ENCODE measurements at places on chromosomes 3 and 15.

- no peak for DNase-seq
Observed at GRCh38 chr15:75008221-75008625, 12.9 kb downstream of the SCAMP5 start.

DNA sequence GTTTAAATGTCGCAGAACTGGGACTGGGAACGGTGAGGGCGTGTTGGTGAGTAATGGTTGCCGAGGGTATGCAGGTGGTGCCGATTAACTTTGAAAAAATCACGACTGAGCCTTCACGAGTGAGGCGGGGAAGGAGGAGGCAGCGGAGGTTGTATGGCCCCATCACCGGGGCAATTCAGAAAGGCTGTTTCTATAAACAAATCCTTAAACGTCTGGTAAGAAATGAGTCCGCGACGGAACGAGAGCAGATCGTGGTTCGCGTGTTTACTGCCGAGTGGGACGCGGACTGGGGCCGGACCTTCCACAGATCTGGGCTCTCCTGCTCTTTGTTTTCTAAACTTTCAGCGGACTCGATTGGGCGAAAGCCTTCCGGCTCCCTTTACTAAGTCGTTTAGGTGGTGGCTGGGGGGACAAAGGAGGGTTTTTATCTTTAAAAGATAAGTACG, 2.7 kb downstream of the IGF1R start:
- DNase-seq = no peak

DNA sequence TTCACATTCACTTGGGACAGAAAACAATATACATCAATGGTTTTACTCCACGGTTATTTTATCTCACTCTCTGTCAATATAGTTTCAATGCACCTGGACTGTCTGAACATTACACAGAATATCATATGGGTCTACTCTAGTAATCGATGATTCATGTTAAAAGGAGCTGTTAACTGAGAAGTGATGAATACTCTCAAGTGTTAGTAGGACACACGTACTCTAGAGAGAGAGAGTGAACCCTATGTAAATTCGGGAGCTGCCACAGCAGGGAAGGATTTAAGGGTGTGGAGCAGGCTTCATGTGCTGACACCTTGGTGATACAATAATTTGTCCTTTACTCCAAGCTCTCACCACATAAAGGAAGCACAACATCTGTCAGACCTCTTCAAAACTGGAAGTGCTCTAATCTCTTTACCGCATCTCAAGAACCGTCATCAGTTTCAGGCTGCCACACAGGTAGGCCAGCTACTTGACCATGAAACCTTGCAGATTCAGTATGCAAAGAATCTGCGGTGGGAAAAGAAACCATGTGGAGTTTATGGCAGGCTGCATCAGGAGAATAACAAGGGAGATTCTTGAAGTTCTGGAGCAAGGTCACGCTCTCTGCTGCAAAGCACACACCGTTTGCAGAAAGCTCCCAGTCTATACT, 199.2 kb upstream of the TMC3 start:
- no peak for DNase-seq

GRCh38 chr3:157438194-157438730, 1.6 kb downstream of the PTX3 start:
- no peak for DNase-seq

DNA sequence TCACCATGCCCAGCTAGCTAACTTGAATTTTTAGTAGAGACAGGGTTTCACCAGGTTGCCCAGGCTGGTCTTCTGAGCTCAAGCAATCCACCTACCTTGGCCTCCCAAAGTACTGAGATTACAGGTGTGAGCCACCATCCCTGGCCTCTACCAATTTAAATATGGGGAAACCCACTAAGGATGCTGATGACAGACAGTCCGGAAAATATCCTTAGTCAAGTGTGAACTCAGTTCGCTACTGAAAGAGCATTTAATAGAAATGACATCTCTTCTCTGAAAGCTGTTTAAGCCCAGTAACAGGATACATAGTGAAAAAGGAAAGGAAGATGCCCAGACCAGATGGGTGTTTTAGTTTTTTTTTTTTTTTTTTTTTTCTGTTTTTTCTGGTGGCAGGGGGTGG, 7.7 kb upstream of the GRAMD2A start:
- no peak for DNase-seq

DNA sequence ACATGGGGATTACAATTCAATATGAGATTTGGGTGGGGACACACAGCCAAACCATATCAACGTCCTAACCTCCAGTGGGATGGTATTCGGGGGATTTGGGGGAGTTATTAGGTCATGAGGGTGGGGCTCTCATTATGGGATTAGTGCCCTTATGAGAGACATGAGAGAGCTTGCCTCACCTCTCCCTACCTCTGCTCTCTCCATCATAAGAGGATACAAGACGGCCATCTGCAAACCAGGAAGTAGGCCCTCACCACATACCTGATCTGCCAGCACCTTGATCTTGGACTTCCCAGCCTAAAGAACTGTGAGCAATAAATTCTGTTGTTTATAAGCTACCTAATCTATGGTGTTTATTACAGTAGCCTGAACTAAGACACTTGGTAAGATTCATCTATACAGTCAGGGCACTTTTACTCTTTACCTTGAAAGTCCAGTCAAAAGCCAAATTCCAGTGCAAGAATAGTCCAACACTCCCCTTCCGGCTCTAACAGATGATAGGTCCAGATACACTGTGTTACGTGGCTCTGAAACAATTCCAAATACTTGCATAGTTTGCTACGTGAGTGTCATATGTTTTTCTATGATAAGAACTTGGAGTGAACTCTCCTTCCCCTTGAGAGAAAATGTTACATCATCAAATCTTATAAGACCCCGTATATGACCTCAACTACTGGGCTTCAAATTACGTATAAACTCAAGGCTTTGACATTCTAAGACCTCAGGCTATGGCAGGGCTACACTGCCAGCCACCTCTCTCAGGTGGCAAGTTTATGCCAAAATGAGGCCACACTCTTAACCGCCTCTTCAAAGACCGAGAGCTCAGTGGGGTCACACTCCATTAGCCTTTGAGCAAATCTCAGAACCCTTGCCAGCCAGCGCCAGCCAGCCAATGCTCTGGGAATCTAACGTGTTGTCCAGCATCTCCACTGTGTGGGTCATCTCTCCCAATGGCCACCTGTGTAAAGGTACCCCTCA, 129.9 kb downstream of the XXYLT1 start:
- DNase-seq = no peak

DNA sequence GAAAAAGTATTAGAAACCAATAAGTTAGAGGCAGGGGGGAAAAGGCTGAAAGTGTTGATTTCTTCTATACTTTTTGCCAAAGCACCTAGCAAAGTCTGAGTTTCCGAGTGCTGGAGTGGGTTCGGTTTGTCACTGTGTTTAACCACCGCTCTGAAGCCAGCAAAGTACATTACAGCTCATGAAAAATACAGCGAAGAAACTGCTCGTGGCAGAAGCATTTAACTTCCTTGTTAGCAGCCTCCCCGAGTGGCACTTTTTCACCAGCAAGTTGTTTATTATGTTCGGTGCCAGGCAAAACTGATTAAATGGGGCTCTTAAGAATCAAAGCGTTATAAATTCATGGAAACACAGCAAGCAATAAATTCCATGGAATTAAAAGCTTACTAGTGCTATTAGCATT, 313.6 kb downstream of the FOXP1 start:
- no peak for DNase-seq

DNA sequence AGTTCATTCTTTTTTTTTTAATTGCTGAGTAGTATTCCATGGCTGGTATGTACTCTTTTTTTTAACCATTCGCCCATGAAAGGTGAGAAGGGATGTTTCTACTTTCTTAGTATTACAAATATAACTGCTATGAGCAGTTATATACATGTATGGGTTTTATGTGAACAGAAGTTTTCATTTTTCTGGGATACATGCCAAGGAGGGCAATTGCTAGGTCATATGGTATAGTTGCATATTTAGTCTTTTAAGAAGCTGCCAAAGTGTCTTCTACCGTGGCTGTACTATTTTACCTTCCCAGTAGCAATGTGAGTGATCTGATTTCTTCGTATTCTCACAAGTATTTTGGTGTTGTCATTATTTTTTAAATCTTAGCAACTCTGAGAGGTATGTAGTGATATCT, 11.2 kb upstream of the KLHL40 start:
- DNase-seq = no peak

- no peak for DNase-seq
Observed at GRCh38 chr3:141485641-141486495, 959 bp upstream of the RASA2 start.

DNA sequence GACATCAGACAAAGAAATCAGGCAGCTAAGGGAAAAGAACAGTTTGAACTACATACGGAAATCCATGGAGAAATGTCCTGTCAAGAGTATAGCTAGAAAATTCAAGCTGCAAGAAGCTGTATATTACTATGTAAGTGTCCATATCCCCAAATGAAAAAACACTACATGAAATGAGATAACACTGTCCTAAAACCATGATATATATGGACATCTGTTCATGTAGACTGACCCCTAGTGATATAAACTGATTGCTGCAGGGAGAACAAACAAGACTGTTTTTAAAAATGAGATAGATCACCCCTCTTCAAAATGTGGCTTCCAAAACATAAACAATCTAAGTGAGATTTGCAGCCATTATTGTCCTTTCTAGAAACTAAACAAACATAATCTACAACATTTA, 985.6 kb downstream of the EPHA3 start:
- no peak for DNase-seq

GRCh38 chr3:171994646-171995428, 44.5 kb upstream of the FNDC3B start:
- DNase-seq = no peak

DNA sequence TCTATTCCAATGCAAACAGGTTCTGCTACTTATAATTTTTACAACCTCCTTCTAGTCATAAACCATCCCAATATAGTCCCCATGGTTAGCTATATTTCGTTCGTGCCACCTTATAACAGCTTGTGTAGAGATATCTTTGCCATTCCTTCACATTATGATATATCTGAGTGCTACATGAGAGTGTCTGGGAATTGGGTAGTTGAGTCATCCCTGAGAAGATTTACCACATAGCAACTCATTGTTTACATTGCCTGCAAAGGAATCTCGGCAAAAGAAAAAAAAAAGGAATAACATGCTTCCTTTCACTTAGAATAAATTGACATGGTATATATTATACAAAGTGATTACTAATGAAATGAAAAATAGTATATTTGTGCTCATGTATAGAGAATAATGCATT, 86.0 kb upstream of the VGLL3 start:
- DNase-seq = no peak

GRCh38 chr15:83178869-83179325, 28.7 kb downstream of the HDGFL3 start:
- no peak for DNase-seq

GRCh38 chr3:131901686-131902085, 133.1 kb downstream of the CPNE4 start:
- no peak for DNase-seq

DNA sequence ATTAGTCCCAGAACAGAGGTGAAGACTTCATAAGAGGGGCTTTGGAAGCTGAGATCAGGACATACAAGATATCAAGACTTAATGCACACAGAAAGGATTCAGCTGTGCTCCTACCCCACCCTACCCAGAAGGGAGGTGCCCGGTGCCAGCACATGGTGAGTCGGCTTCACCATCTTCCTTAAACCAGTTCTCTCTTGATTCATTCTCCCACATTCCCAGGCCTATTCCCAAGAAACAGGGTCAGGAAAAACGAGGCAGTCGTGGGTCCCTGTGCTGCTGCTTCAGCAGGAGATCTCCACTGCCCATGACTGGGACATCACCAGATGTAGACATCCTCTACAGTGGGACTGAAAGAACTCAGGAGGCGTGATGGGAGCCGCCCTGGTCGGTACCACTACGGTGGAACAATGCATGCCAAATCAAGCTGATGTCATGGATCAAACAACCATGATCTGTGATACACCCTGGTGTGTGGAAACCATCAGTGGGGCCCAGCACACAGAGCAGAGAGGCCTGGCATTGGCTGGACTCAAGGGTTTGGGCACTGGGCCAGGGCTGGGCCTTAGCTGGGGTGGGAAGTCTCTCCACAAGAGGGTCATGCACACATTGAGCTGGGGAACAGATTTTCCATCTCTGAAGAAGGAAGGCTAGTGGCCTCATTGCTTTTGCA, 41.9 kb downstream of the CCDC12 start:
- DNase-seq = no peak

DNA sequence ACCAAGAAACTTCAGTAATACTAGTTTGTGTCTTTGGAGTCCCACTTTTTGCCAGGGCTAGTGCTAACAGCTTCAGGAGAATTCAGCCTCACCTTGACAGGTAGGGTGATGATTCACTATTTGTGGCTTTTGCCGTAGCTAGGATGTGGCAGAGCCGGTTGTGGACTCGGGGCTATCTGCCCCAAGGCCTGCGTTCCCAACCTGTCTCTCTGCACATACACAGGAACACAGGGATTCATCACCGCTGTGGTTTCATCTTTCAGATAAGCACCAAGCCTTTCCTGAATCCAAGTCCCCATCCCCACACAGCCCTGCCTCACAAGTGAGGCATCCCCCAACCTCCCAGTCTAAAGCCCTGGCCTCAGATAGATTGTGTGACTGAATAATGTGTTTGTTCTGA, 45.2 kb upstream of the POLG start:
- DNase-seq = no peak

DNA sequence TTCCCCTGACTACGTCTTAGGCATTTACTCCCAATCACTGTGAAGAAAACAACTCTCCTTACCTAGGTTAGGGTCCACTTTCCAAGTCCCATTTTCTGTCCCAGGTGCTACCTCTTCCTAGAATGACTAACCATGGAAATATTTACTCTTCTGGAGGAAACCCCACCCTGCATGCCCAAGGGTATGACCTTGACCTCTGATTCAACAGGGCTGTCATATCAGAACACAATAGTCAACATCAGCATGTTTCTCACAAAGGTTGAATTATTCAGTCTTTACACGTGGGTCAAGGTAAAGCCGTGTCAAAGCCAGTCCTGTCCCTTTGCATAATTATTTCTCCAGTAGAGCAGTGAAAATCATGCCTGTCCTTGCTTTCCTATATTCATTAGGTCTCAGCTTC, 4.3 kb upstream of the FRMD5 start:
- no peak for DNase-seq

GRCh38 chr15:89647191-89647851, 7.9 kb downstream of the KIF7 start:
- peak; percentile 28 for DNase-seq

DNA sequence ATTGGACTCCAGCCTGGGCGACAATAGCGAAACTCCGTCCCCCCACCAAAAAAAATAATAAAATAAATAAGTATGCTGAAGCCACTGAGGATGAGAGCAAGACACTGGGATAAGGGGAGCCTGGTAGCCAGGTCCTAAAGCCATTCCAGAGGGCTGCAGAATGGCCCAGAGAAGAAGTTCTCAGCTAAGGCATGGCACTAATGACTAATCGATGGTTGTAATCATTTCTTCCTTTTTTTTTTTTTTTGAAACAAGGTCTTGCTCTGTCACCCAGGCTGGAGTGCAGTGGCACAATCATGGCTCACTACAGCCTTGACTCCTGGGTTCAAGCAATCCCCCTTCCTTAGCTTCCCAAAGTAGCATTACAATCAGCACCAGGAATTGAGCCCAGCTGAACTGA, 25.6 kb upstream of the ZNF774 start:
- no peak for DNase-seq

GRCh38 chr3:30696896-30697295, 90.5 kb downstream of the TGFBR2 start:
- no peak for DNase-seq

GRCh38 chr3:96779810-96780209, 34.6 kb upstream of the EPHA6 start:
- no peak for DNase-seq

Data from CD4-positive, alpha-beta memory T cell (primary cell).